AG09319 (cell line): ENCODE measurements at places on chromosomes 13 and 19.

DNA sequence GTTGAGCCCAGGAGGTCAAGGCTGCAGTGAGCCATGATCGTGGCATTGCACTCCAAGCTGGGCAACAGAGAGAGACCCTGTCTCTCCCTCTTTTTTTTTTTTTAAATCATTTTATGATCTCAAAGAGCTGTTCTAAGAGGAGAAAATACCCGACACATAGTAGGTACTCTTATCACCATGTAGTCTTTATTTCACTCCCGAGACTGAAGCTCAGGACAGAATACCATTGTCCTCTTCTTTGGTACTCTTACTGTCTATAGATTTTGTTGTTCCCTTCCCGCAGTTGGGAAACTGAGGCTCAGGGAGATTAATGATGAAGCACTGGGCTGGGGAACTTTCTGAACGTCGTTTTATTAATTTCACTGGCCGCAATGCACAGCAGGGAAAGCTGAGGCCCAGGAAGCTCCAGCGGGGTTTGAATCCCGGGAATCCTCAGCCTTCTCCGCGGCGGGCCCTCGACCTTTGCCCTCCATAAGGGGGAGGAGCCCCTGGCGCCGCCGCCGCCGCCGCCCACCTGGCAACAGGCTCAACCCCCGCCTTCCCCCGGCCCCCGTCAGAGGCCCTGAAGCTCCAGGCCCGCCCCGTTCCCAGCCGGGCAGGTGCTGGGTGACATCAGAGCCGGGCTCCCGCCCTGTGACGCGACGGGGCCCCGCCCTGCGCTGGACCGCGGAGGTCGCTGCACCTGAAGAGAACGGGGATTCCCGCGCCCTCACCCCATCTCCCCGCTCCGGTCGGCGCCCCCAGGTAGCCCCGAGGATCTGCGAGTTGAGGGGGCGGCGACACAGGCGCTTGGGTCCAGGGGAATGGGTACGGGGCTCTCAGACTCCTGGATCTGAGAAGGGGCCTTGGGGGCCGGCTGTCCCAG, 1.6 kb downstream of the MYH14 start:
- DNase-seq: no peak

- DNase-seq: peak; percentile 25
Measured at GRCh38 chr13:84896128-84896527, 903.1 kb downstream of the SLITRK6 start.

- DNase-seq: no peak
Measured at GRCh38 chr19:11534948-11535347, 3.7 kb upstream of the CNN1 start.

- DNase-seq: no peak
Measured at GRCh38 chr19:23913931-23914330, 755 bp upstream of the ZNF726 start.
